ENCODE measurements at places on chromosomes 1 and 21. TPM values are rescaled to one million over a fixed set of nuclear protein-coding genes. Genes with fewer than 3 reads are reported as not detected.

CFHR1 gene
- total RNA-seq, result 0.58 TPM

HSD3B2 gene
- total RNA-seq, result not detected

TSPAN2 gene
- total RNA-seq, result 0.42 TPM

LCE7A gene
- not detected for total RNA-seq

PDE9A gene
- total RNA-seq, result 9.6 TPM

C4BPB gene
- total RNA-seq, result not detected

ANKRD65 gene
- total RNA-seq, result not detected

ECM1 gene
- 18.6 TPM for total RNA-seq

C1orf226 gene
- 5.6 TPM for total RNA-seq

SPRR4 gene
- not detected for total RNA-seq

ASTN1 gene
- total RNA-seq, result 1.7 TPM

PCBP3 gene
- 1.1 TPM for total RNA-seq

KCNJ10 gene
- not detected for total RNA-seq

C1orf105 gene
- not detected for total RNA-seq

SH2D5 gene
- total RNA-seq, result 1.7 TPM

CFHR5 gene
- not detected for total RNA-seq

FHAD1 gene
- total RNA-seq, result 0.30 TPM

PPM1J gene
- total RNA-seq, result 0.74 TPM

MMEL1 gene
- total RNA-seq, result not detected

TBX19 gene
- 0.98 TPM for total RNA-seq

RHEX gene
- not detected for total RNA-seq

DAP3 gene
- 146 TPM for total RNA-seq

MATN1 gene
- 0.45 TPM for total RNA-seq

BGLAP gene
- 5.1 TPM for total RNA-seq

HAO2 gene
- total RNA-seq, result not detected

SPRR2G gene
- total RNA-seq, result not detected

CHAF1B gene
- total RNA-seq, result 10.9 TPM

NEGR1 gene
- 6.7 TPM for total RNA-seq

IGFN1 gene
- 0.49 TPM for total RNA-seq

GSTM5 gene
- total RNA-seq, result not detected

RGS8 gene
- 0.04 TPM for total RNA-seq

RGSL1 gene
- total RNA-seq, result not detected

GNG5 gene
- 14.8 TPM for total RNA-seq

LRRC39 gene
- 0.87 TPM for total RNA-seq

TRIM67 gene
- total RNA-seq, result not detected

FAM229A gene
- 7.3 TPM for total RNA-seq

ZNF648 gene
- total RNA-seq, result 0.38 TPM

PTCH2 gene
- total RNA-seq, result 0.04 TPM

ERICH3 gene
- not detected for total RNA-seq

TMEM200B gene
- total RNA-seq, result 7.6 TPM

NBPF10 gene
- 1.4 TPM for total RNA-seq

ZNF697 gene
- total RNA-seq, result 27.9 TPM

GBP6 gene
- total RNA-seq, result not detected

TMCC2 gene
- 1.8 TPM for total RNA-seq

PUSL1 gene
- 34.9 TPM for total RNA-seq

ADGRB2 gene
- total RNA-seq, result 10.0 TPM

C1orf74 gene
- total RNA-seq, result 2.1 TPM

RERE gene
- total RNA-seq, result 30.5 TPM

MPL gene
- not detected for total RNA-seq

GPR37L1 gene
- not detected for total RNA-seq

UBXN10 gene
- not detected for total RNA-seq

FMO1 gene
- total RNA-seq, result not detected

ZNF695 gene
- 17.2 TPM for total RNA-seq

CFAP107 gene
- not detected for total RNA-seq

ATP1A2 gene
- total RNA-seq, result not detected

All from A375 (cell line).